Sigmoid colon (tissue), 7 donors: ENCODE measurements at places on chromosomes 11 and 22. TPM values are rescaled to one million over a fixed set of nuclear protein-coding genes. Genes with fewer than 3 reads are reported as not detected.

The DLG2 gene
- polyA plus RNA-seq: not detected

The LSP1 gene
- polyA plus RNA-seq: 55.9 TPM

The KRTAP5-10 gene
- polyA plus RNA-seq: not detected

The RCOR2 gene
- polyA plus RNA-seq: 0.69 TPM

The PANX3 gene
- not detected for polyA plus RNA-seq

The HPX gene
- polyA plus RNA-seq: 1.8 TPM

The NPTXR gene
- polyA plus RNA-seq: not detected

The SPDYC gene
- not detected for polyA plus RNA-seq

The PGA3 gene
- 0.06 TPM for polyA plus RNA-seq

The KREMEN1 gene
- 6.7 TPM for polyA plus RNA-seq

The SAA1 gene
- polyA plus RNA-seq: 5.5 TPM

GRCh38 chr11:31264834-31265233 is 104.7 kb downstream of the DCDC1 start:
- no peaks in the 10 kb centered on the region for H3K27me3 ChIP-seq
- no peak overlapping the region for H3K4me3 ChIP-seq
- H3K4me1 ChIP-seq: no peaks in the 10 kb centered on the region

GRCh38 chr22:42868751-42869251 is 11.7 kb upstream of the ARFGAP3 start:
- no peaks in the 10 kb centered on the region for H3K27me3 ChIP-seq
- H3K36me3 ChIP-seq: peaks cover 17% of the 10 kb centered on the region
- peak; percentile 90 for DNase-seq
- H3K4me3 ChIP-seq: no peak overlapping the region

- no peak overlapping the region for H3K27ac ChIP-seq
- H3K36me3 ChIP-seq: no peaks in the 10 kb centered on the region
- no peaks in the 10 kb centered on the region for H3K4me1 ChIP-seq
- no peaks in the 10 kb centered on the region for H3K27me3 ChIP-seq
These were observed 53.5 kb downstream of the MCAM start for GRCh38 chr11:119263352-119263940.

GRCh38 chr11:125356797-125357196 is 139.3 kb downstream of the FEZ1 start:
- H3K27ac ChIP-seq: no peak overlapping the region
- DNase-seq: no peak
- H3K4me3 ChIP-seq: no peak overlapping the region

GRCh38 chr11:104410336-104410735 is 246.4 kb upstream of the PDGFD start:
- H3K4me1 ChIP-seq: no peaks in the 10 kb centered on the region
- no peaks in the 10 kb centered on the region for H3K27me3 ChIP-seq
- no peaks in the 10 kb centered on the region for H3K36me3 ChIP-seq
- no peak overlapping the region for H3K27ac ChIP-seq

DNA sequence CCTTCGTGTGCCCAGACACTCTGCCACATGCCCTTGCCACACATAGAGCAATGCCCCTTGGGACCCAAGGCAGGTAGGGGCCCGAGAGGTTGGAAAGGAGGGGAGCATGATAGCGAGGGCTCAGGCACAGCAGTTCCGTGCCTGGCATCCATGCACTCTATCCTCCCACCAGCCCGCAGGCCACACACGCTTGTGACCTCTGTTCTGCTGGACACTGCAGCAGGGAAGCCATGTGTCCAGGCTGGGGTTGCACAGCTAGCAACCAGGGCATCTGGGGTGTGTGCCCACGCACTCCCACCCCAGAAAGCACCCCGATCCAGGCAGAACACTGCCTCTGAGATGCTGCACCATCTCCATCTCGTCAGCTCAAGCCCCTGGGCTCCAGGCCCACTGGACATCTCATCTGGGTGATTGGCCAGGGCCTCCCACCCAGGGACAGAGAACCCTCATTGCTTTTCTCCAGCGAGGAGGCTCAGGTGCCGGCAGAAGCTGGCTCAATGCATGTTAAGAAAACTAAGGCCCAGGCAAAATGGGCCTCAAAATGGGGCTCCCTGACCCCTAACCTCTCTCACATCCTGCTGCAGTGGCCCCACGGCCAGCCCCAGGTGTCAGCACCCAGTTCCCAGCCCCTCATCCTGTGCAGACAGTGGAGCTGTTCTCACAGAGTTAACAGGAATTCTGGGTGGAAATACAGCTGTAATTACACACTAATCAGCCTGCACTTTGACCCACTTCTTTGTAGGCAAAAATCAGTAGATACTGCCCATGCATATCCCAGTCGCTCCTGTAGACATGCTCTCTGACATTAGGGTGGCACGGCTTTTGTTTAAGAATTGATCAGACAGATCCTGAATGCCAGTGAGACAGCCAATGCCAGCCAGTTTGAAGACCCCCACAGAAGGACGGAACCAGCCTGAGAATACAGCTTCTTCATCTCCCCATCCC is 173.9 kb upstream of the B3GAT1 start:
- no peaks in the 10 kb centered on the region for H3K36me3 ChIP-seq
- no peak overlapping the region for H3K4me3 ChIP-seq
- no peak overlapping the region for H3K27ac ChIP-seq
- H3K4me1 ChIP-seq: peaks cover 7% of the 10 kb centered on the region
- no peak for DNase-seq

GRCh38 chr11:73313652-73314051 is 5.6 kb downstream of the ARHGEF17 start:
- no peak for DNase-seq
- H3K27ac ChIP-seq: peak overlapping the region; percentile 94
- H3K4me3 ChIP-seq: peak overlapping the region; percentile 85
- H3K4me1 ChIP-seq: peaks cover 91% of the 10 kb centered on the region
- H3K27me3 ChIP-seq: no peaks in the 10 kb centered on the region

DNA sequence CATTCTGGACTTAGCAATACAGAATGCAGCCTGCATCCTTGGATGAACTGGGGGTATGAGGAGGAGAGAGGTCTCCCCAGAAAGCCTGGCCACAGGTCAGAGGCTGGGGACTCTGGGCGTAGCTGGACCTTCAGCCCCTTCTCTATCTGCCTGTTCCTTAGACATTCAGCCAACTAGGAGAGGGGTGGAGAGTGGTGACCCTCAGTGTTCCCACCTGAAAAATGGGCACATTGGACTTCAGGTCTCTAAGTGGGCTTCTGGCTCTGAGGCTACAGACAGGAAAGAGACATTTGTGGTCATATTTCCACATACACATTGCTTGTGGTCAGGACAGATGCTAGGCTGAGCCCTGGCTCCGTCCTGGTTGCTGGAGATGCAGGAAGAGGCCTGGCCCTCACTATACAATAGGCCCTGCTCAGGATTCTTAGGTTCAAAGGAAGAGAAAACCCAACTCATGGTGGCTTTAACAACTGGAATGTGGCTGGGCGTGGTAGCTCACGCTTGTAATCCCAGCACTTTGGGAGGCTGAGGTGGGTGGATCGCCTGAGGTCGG is 30.1 kb upstream of the CBX7 start:
- H3K27ac ChIP-seq: no peak overlapping the region
- no peak overlapping the region for H3K4me3 ChIP-seq
- no peaks in the 10 kb centered on the region for H3K4me1 ChIP-seq
- no peaks in the 10 kb centered on the region for H3K36me3 ChIP-seq

GRCh38 chr22:25146307-25146706 is 53.4 kb upstream of the CRYBB3 start:
- H3K27ac ChIP-seq: no peak overlapping the region
- no peak for DNase-seq
- no peaks in the 10 kb centered on the region for H3K27me3 ChIP-seq
- H3K4me1 ChIP-seq: peaks cover 18% of the 10 kb centered on the region

- H3K4me3 ChIP-seq: no peak overlapping the region
- H3K27ac ChIP-seq: peak overlapping the region; percentile 97
- H3K27me3 ChIP-seq: no peaks in the 10 kb centered on the region
- H3K36me3 ChIP-seq: no peaks in the 10 kb centered on the region
- peak; percentile 91 for DNase-seq
These were observed 3.5 kb downstream of the ARRB1 start for GRCh38 chr11:75347781-75348566.

DNA sequence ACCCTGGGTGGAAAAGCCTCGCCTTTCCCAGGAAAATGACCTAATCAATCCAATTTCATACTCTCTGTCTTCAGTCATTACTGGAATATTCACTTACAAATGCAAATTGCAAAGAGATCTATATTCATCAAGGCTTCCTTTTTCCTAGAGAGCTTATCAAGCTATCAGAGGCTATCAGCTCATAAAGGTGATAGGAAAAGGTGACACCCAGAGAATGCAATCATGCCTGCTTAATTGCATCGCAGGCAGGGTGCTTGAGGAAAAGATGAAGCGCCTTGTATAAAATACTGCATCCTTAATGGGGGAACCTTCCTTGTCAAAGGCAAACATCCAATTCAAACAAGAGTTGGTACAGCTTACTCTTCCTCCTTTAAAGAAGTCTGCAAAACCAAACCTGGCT is 59.7 kb downstream of the SHANK2 start:
- no peaks in the 10 kb centered on the region for H3K36me3 ChIP-seq
- no peaks in the 10 kb centered on the region for H3K27me3 ChIP-seq
- H3K4me3 ChIP-seq: no peak overlapping the region

- peak; percentile 87 for DNase-seq
- H3K4me3 ChIP-seq: no peak overlapping the region
- H3K4me1 ChIP-seq: peaks cover 17% of the 10 kb centered on the region
- H3K27me3 ChIP-seq: peaks cover 19% of the 10 kb centered on the region
- H3K36me3 ChIP-seq: peaks cover 52% of the 10 kb centered on the region
These were observed 6.0 kb upstream of the MAPK11 start for GRCh38 chr22:50276143-50276542.

DNA sequence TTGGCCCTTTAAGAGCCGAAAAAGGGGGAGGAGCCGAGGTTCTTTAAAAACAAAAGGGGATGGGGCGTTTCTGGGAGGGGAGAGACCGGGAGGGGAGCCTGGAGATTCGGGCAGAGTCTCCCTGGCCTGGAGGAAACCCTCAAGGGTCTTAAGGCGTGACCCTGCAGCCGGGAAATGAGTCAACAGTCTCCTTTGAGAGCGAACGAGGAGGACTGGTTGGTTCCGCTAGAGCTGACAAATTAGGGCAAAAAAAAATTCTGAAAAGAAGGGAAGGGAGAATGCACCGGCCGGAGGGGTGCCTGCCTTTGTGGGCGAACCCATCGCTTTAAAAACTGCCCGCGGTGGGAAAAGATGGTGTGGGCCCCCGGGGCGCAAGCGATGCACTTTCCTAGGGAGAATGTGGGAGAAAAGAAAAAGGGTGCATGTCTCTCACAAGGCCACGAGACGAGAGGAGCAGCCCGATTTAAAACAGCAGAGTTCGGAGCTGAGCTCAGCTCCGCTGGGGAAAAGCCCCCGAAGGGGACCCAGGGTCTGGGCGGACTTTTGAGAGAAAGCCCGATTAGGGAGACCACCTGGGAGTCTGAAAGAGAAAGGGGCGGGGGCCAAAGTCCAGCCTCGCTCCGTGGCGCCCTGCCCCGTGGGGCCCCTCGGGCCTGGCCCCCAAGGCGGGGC is 874 bp downstream of the ZFTA start:
- no peaks in the 10 kb centered on the region for H3K27me3 ChIP-seq
- DNase-seq: peak; percentile 85

- no peak for DNase-seq
- no peaks in the 10 kb centered on the region for H3K4me1 ChIP-seq
- H3K27ac ChIP-seq: no peak within 1 kb of the TSS
These were observed at the start of gene BACE1-AS for GRCh38 chr11:117290809-117291396. TSS of gene BACE1-AS (plus strand) at chr11:117291346.

GRCh38 chr11:115279813-115280761 is 224.1 kb downstream of the CADM1 start:
- H3K27me3 ChIP-seq: no peaks in the 10 kb centered on the region
- no peak overlapping the region for H3K27ac ChIP-seq
- no peak for DNase-seq
- H3K36me3 ChIP-seq: no peaks in the 10 kb centered on the region
- H3K4me3 ChIP-seq: no peak overlapping the region

DNA sequence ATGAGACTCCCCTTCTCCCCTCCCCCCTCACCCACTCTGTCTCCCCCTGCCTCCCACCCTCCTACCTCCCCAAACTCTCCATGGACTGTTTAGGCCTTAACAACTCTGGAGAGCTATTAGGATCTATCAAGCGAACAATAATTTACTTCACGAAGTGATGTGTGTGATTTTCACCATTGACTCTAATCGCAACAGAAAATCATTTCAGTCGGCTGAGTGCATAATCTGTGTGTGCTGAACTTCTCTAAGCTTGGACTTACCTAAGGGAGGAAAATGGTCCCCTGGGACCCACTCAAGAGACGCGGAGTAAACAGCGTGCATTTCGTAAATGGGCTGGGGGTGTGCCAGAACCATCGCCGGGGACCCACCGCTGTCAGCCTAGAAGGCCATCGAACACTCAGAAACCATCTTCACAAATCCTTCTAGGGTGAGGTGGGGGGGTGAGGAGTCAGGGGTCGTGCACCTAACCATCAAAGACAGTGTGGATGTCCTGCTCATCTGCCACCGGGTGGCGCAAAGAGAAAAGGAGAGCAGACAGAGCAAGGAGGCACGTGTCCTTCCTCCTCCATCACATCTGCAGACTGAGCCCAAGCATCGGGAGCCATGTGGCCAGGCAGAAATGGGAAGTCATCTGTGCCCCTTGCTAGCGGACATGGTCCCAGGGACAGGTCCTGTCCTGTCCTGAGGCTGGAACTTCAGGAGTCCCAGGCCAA is 62.1 kb upstream of the NUP50 start:
- H3K4me3 ChIP-seq: no peak overlapping the region
- H3K27ac ChIP-seq: no peak overlapping the region

DNA sequence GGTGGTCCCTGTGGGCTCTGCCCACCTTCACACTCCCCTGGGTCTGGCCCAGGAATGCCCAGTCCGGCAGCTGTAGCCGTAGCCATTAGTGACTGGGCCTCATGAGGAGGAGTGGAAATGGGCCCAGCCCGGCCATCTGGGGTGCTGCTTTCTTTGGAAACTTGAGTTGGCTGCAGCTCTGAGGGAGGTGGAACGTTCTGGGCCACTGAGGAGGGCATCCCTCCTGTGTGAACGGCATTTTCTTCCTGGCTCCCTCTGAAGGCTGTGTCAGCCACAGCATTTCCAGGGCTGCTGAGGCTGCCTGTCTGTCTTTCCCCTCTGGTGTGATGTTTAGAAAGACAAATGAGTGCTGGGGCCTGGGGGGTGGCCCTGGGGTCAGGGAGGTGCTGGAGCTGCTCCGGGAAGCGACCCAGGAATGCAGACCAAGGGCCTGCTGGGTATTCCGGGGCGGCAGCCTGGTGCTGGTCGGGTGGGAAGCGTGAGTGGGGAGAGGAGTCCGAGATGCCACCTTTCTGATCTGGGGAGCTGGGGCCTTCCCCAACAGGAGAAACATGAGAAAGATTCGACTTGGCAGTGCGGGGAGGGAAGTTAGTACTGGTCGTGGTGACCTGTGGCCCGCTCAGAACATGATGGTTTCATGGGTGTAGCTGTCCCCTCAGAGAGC is 27.1 kb downstream of the PTDSS2 start:
- no peak overlapping the region for H3K4me3 ChIP-seq
- H3K36me3 ChIP-seq: no peaks in the 10 kb centered on the region
- no peaks in the 10 kb centered on the region for H3K27me3 ChIP-seq
- H3K4me1 ChIP-seq: no peaks in the 10 kb centered on the region
- H3K27ac ChIP-seq: no peak overlapping the region

DNA sequence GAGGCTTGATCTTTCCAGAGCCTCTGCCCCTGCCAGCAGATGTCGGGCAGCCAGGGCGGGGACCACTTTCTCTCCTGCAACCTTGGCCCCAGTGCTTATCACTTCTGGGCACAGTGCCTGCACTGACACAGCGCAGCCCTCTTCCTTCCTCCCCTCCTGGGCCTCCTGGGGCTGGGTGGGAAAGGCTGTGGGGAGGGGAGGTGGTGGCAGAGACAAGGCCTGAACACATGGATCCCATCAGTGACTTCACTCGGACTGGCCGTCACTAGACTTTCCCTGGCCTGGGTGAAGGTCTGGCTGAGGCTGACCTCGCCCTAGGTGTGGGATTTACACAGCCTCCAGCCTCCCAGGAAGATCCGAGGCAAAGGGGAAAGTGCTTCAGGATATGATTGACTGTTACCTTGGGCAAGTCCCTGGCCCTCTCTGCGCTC is 68.1 kb downstream of the LRRC32 start:
- H3K4me1 ChIP-seq: peaks cover 48% of the 10 kb centered on the region
- H3K27me3 ChIP-seq: no peaks in the 10 kb centered on the region
- no peak overlapping the region for H3K4me3 ChIP-seq
- no peaks in the 10 kb centered on the region for H3K36me3 ChIP-seq
